Ovary (tissue), 10 donors: ENCODE measurements at places on chromosomes 1 and 21.

GRCh38 chr21:25283720-25284119 lies 323.6 kb downstream of the MRPL39 start:
- DNase-seq: no peak

GRCh38 chr1:21335088-21335691 lies 44.9 kb upstream of the ECE1 start:
- no peak for DNase-seq

GRCh38 chr1:203422656-203423055 lies 53.0 kb upstream of the PRELP start:
- DNase-seq: no peak

DNA sequence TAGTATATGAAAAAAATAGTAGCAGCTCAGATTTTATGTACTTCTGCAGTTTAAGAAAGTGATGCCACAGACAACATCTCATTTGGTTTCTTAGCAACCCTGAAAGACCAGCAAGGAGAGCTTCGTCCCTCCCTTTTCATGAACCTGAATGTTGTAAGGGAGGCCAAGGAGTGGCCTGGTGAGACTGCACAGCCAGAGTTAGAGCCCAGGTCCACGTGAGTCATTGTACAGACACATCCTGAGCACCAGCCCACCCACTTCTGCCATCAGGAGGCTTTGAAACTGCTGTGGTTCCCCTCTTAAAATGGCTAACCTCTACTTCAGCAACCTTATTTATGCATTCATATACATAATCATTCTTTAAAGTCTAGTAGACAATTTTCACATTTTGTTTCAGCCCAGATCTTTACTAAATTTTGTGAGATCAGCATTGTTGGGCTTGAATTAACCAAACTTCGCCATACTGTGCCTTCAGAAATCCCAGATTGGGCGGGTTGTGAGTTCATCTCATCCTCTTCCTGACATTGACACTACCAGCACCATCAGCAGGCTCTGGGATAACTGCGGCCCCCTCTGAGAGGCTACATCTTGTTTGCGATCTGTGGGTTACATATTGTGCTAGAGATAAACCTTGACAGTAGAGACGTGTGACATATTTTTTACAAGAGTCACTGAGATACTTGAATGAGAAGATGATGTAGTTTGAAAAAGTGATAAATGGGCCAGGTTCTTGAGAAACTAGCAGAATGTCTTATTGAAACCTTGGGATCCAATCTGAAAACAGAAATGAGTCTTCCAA lies 106.7 kb downstream of the CAMTA1 start:
- no peak for DNase-seq

- DNase-seq: no peak
Observed at GRCh38 chr1:81708250-81708649, 92.5 kb upstream of the ADGRL2 start.

GRCh38 chr1:60911966-60912697 lies 170.2 kb upstream of the NFIA start:
- no peak for DNase-seq

GRCh38 chr1:244545511-244545910 lies 84.4 kb downstream of the CATSPERE start:
- DNase-seq: no peak

DNA sequence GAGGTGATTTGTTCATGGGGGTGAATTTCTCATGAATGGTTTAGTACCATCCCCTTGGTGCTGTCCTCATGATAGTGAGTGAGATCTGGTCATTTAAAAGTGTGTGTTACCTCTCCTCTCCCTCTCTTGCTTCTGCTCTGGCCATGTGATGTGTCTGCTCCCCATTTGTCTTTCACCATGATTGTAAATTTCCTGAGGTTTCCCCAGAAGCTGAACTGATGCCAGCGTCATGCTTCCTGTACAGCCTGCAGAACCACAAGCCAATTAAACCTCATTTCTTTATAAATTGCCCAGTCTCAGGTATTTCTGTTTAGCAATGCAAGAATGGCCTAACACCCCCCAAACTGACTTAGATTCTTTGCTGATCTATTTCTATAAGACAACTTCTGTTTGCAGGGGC lies 249.4 kb upstream of the B3GALT2 start:
- DNase-seq: no peak

GRCh38 chr1:164423136-164423535 lies 135.8 kb upstream of the PBX1 start:
- DNase-seq: no peak
